ENCODE measurements at places on chromosomes 2 and 18.

- DNase-seq, result peak; percentile 79
These were observed 4.2 kb upstream of the HOXD13 start for GRCh38 chr2:176088048-176088936.

DNA sequence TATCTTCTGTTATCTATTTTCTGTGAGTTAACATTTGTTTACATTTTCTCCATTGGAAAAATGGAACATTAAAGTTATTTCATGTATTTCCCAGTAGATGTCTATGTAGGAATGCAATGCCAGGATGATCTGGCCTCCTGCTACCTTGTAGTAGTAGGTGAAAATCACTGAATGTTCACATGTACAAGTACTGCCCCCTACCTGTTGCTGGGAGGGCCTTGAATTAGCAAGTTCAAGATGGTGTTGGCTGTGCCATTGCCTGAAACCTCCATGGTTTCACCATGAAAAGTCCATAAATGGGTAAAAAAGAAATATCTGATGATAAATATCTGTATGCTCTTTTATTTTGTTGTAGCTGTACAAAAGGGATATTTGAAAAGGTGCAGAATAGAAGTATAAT is 30.7 kb downstream of the XRCC5 start:
- DNase-seq, result peak; percentile 24

DNA sequence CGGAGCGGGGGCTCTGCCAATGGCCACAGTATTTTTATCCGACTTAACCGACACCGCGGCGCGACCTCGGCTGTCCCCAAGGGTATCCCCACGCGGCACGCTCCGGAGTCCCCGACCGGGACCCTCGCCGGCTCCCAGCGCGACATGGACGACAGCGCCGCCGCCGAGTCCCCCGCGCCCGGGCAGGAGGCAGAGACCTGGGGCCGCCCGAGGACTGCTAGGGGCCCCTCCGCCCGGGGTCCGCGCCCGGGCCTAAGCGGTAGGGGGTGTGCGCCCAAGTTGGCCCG is 468 bp downstream of the UXS1 start:
- no peak for DNase-seq

GRCh38 chr2:160355080-160355479 is 138.5 kb downstream of the RBMS1 start:
- DNase-seq, result no peak

GRCh38 chr18:50594942-50595341 is 35.1 kb downstream of the MAPK4 start:
- DNase-seq, result no peak

DNA sequence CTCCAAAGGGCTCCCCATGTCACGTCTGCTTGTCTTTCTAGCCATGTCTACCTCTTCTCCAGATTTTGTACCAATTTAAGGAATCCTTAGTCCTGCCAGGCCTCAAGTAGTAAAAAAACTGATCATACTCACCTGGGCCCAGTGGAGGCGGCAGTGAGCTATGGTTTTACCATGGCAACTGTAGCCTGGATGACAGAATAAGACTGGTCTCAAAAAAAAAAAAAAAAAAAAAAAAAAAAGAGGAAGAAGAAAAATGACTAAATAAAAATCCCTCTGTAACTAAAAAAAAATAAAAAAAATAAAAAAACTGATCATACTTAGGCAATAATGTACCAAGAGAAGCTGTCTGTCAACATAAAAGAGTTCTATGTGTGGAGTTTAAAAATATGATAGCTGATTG is 221.6 kb downstream of the NR4A2 start:
- peak; percentile 68 for DNase-seq

DNA sequence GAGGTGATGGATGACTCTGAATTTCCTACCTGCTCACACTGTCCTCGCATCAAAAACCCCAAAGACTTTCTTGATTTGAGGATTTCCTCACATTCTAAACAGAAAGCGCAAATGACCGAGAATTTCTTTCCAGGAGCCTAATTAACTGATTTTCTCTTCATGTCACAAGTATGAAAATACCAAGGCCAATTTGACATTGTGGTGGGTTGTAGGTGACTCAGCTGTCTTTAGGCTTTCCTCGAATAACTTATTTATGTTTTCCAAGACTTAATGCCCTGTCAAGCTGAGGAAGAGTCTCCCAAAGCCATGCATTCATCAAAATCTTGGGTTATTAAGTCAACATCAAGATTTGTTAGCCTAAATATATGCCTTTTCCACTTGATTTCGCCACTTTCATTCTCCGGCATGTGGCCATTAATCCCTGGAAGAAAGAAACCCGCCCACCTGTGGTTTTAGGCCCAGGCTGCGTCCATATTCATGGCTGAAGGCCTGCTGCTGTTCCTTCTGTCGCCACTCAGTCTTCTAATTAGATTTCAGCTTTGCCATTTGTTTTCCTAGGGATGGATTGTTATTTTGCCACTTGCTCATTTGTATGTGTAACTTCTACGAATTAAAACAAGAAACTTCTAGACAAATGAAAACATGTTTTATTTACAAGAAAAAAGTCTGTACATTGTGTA is 84.9 kb downstream of the ST6GAL2 start:
- peak; percentile 40 for DNase-seq

- DNase-seq, result no peak
These were observed 260.5 kb downstream of the TNS1 start for GRCh38 chr2:217742276-217742675.

- no peak for DNase-seq
These were observed 29.7 kb upstream of the FAHD2A start for GRCh38 chr2:95372845-95373244.

GRCh38 chr2:171723716-171724683 is 36.7 kb downstream of the DYNC1I2 start:
- DNase-seq, result peak; percentile 28

DNA sequence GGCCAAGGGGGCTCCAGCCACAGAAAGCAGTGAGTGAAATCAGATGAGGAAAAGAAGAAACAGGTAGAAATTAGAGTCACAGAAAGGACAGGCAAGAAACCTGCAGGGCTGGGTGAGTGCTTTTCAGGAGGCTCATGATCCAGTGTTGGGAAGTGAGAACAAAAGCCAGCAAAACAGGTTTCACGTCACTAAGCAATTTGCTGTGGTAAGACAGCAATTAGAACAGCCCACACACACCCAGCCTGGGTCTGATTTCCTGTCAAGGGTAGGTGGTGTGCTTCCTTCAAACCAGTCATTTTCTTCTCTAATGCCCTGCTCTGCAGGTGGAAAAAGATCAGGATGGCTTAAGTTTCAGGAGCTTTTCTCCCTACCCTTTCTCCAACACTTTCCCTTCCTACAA is 52.9 kb upstream of the XDH start:
- no peak for DNase-seq
